ENCODE measurements at places on chromosomes 3 and 15.

GRCh38 chr3:5238545-5238944 lies 51.0 kb downstream of the EDEM1 start:
- DNase-seq = no peak

DNA sequence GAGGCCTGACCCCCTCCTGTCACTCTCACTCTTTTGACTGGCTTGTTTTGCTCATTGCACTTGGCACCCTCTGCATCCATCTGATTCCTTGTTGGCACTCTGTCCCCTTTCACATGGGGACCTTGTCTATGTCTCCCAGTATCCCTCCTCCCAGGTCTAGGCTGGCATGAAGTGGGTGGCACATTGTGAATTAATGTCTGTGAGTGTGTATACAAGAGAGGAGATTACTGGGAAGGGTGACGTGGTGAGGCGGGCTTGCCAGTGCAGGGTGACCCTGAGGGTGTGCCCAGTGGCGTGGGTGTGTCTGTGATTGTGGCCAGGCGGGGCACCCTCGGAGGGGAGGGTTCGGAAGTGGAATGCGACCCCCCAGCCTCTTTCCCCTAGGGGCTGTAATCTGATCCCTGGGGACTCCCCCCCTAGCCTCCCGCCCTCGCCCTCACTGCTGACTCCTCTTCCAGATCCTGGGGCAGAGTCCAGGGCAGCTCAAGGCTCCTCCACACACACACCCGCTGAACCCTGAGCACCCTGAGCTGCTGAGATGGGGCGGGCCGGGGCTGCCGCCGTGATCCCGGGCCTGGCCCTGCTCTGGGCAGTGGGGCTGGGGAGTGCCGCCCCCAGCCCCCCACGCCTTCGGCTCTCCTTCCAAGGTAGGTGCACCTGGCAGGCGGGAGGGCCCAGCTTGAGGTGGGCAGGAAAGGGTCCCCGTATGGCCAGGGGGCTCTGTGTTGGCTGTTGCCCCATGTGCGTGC lies at the start of gene SEMA3B:
Gene SEMA3B, plus strand, starts transcription at position 445 of the 749 bp plus-strand sequence. Its CDS starts 94 bp downstream, at position 539.
- DNase-seq = no peak

- no peak for DNase-seq
Measured at GRCh38 chr3:21056293-21056692, 694.7 kb downstream of the ZNF385D start.

DNA sequence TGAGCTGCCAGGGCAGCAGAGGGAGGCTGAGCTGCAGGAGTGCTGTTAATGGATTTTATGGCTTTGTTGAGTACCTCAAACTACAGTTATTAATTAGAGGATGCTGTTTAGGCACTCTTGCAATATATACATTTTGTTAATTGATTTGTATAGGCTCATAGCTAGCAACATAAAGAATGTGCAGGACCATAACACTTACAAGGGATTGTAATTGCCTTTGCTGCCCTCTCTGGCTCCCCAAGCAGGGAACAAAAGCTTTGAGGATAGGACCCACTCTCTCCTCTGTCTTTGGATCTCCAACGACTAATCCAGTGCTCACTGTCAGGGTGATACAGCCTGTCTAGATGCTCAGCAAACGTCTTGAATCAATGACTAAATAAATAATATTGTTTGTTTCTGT lies 1.2 kb upstream of the CLSTN2 start:
- DNase-seq = no peak

- no peak for DNase-seq
Measured at GRCh38 chr3:131082246-131082645, 55.6 kb downstream of the NEK11 start.

DNA sequence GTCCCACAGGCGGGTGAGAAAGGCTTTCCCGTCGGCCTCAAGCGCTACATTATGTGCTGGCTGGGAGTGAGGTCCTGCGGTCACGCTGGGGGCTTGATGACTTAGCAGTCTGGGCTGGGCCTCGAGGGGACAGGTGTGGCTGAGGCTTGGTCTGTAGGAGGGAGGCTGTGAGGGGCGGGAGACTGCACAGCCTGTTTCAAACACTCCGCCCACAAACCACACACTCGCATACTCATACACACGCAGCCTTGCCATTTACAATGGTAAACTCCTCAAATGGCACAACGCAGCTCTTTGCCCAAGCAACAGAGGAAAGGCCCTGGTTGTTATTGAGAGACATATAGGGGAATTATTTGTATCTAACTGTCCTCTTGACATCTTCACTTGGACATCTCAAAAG lies 32.4 kb upstream of the RASGRF1 start:
- DNase-seq = no peak

GRCh38 chr15:63411866-63412265 lies 30.2 kb upstream of the CA12 start:
- no peak for DNase-seq

GRCh38 chr3:9129365-9129764 lies 120.1 kb downstream of the SRGAP3 start:
- DNase-seq = no peak

- DNase-seq = no peak
Measured at GRCh38 chr3:132395126-132395525, 22.2 kb upstream of the DNAJC13 start.

GRCh38 chr3:54660714-54661132 lies 267.1 kb downstream of the LRTM1 start:
- no peak for DNase-seq

DNA sequence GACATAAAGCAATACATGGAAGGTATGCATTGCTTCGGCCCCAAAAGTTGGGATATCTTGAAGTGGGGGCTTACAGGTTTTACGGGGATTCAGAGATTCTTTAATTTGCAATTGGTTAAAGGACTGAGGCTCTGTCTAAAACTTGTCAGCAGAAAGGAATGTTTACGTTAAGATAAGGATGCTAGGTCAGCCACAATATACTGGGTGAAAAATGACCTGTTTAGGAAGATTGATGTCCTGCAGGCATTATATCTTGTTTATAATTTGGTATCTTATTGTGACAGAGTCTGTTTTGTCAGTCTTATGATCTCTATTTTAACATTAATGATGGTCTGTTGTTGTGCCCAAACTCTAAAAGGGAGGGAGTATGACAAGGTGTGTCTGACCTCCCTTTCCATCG lies 15.3 kb upstream of the CCNDBP1 start:
- DNase-seq = no peak

GRCh38 chr3:148772361-148772760 lies 55.2 kb upstream of the CPB1 start:
- no peak for DNase-seq

GRCh38 chr3:46395766-46396530 lies 10.9 kb downstream of the CCR5AS start:
- DNase-seq = no peak

DNA sequence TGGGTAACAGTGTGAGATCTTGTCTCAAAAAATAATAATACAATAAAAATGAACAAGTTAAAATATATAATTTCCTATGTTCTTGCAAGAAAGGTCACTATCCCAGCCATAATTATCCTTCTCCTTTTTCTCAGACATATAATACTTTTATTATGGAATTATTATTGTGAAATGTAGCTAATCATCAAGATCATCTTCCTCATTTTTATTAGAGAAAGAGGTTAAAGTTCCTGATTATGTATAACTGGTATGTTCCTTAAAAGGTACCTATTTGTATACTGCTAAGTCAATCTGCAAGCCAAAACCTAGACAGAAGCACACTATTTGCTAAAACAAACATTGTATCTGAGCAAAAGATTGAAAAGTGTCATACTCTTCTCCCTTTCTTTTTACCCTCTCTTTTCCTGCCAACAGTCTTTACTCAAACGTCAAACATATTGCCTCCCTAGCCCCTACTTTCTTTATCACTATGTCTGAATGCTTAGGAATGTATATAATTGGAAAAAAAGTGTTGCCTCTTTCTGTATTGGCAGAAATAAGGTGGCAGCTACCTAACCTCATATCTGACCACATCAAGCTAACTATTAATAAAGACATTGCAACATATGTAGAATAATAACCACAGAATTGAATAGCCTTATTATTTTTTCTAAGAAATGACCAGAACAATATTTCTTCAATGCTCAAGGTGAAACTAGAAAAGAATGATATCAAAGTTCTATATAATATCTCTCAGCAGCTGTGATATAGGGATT lies 18.5 kb downstream of the SEC11A start:
- no peak for DNase-seq

DNA sequence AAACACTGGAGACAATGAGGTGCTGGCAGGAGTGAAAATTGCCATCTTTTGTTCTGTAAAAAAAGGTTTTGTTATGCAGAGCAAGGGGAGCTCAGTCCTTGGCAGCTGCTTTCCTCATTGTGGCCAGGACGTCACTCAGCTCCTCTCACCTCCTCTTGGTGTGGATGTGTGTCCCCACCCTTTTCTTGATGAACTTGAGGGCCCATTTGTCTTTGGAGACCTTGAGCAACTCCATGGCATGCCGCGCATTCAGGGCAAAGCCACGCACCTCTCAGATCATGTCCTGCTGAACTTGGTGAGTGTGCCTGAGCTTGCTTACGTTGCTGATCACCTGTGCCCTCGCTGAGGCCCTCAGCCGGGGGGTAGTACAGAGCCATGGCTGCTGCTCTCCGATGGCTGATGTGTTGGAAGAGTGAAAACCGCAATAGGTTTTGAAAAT lies 24.5 kb upstream of the BDH1 start:
- no peak for DNase-seq

DNA sequence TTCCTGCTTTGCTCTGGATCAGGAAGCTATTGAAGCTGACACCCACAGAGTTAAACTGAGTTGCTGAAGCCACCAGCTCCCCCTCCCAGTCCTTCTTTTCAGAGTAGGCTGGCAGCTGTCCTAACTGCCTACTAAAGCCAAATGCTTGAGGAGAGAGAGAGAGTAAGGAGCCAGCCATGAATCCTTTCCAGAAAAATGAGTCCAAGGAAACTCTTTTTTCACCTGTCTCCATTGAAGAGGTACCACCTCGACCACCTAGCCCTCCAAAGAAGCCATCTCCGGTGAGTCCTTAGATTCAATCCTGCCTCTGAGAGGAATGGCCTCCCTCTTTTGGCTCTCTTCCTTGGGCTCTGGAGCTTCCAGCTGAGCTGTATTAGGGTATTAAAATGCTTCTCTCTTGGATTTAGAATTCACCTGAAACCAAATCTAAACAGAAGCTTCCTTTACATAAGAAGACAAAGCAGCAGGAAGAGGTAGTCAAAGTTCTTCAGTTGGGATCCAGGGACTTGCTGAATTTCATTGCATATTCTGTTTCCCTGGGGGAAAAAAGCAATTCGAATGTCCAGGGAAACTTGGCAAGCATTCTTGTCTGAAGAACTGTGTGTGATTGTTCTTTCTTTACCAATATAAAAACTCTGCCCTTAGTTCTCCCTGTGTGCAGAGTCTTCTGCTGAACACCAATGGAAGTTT lies at the start of gene SLC15A2:
Gene SLC15A2, plus strand, starts transcription at position 101 of the 690 bp plus-strand sequence. Its CDS starts 76 bp downstream, at position 177.
- DNase-seq = no peak

DNA sequence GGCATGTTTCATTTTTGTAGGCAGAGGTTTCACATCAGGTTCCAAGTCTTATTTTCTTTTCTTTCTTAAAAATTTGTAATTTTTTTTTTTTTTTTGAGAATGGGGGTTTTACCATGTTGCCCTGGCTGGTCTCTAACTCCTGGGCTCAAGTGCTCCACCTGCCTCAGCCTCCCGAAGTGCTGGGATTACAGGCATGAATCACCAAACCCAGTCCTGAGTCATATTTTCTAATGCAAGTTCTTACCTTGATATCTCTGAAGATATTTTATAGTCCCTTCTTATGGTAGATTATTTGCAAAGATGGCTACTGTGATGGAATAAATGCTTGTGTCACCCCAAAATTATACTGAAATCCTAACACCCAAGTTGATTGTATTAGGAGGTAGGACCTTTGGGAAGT lies 63.8 kb downstream of the SLC9A9 start:
- DNase-seq = no peak

- DNase-seq = no peak
Measured at GRCh38 chr3:184058029-184058428, 5.2 kb downstream of the HTR3C start.

- DNase-seq = no peak
Measured at GRCh38 chr3:67192466-67192865, 194.4 kb downstream of the KBTBD8 start.

DNA sequence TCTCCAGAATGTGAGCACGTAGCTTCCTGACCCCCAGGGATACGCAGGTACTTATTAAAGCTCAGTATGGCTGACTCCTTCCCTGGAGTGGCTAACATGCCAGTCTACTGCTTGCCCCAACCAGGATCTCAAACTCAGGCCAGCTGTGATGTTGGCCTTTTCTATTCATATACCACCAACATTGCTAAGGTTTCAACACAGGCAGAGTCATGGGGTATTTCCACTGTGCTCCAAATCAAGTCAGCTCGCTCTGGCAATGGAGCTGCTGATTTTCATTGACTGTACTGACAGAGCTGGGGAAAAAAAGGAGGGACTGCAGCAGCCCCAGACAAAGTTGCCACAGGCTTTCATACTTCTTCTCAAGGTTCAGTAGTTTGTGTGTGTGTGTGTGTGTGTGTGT lies 87.0 kb downstream of the CFAP20DC start:
- no peak for DNase-seq

DNA sequence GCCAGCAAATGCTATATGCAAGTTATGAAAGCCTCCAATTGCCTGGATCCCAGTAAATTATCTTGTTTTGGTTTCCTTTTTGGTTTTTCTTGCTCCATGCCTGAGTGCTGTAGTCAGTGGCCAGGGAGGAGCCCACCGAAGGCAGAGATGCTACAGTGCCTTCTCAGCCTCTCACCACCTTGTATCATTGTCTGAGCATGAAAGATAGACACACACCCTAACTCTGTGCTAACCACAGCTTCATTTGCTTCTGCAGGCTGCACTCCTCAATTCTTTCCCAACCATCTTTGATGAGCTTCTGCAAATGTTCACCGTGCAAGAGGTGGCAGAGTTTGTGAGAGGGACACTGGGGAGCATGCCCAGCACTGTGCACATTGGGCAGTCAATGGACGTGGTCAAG lies 114.5 kb upstream of the MANF start:
- DNase-seq = no peak

DNA sequence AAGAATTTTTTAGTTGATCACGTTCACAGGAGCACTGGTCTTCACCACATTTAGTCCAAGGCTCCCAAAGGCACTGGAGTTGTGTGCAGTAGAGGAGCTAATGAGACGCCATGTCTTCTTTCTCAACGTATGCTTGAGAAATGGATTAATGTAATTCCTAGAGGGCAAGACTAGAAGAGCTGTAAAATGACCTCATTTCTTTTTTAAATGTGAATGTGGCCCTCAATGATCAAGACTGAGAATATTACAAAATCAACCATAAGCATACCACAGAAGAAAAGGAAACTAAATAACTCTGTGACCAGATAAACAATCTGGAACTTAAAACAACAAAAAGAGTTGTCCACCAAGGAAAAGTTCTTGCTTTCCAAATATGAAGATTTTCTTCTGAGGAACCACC lies 112.1 kb upstream of the THBS1 start:
- DNase-seq = no peak

- no peak for DNase-seq
Measured at GRCh38 chr3:121747976-121748375, 1.6 kb downstream of the GOLGB1 start.

Measured in SW 1271 (cell line).